ENCODE measurements at places on chromosomes 2 and 18.

GRCh38 chr2:219199470-219200211 is 6.9 kb upstream of the ZFAND2B start:
- DNase-seq, result no peak

DNA sequence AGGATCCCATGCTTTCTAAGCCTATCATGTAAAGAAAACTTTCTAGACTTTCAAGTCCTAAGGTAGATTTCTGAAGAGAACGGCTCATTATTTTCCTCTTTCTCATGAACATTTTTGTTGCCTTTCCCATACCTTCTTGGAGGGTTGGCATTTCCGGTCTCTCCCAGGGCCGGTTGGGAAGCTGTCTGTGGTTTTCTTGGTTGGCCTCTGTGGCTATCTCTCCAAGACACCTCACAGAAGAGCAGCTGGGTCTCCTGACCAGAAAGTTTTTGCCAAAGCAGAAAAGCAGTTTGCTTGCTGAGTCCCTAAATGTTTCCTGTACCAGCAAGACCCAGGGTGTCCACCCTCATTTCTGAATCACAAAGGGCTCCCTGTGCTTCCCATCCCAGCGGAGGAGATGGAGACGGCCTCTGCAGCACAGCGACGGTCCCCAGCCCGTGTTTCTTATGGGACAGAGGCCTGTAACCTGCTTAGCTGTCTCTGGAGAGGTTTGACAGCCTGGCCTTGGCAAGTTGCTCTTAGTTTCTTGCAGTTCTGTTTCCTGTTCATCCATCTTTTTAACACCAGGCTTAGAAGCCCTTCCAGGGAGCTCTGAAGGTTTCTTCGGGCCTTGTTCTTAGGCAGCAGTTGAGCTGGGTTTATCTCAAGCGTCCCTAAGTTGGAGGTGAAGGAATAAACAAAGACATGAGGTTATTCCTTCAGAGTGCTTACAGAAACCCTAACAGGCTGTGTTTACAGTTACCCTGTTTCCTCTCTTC is 39.8 kb downstream of the GREB1 start:
- peak; percentile 39 for DNase-seq

GRCh38 chr18:75544496-75544895 is 117.0 kb upstream of the SMIM21 start:
- no peak for DNase-seq

- no peak for DNase-seq
Measured at GRCh38 chr2:15307526-15307925, 253.6 kb downstream of the NBAS start.

GRCh38 chr18:35076135-35076924 is 35.1 kb downstream of the MAPRE2 start:
- no peak for DNase-seq
